ENCODE measurements at places on chromosomes 11 and 22.
A peak's percentile ranks its signal among the peaks of the same experiment; 100 is the strongest.

DNA sequence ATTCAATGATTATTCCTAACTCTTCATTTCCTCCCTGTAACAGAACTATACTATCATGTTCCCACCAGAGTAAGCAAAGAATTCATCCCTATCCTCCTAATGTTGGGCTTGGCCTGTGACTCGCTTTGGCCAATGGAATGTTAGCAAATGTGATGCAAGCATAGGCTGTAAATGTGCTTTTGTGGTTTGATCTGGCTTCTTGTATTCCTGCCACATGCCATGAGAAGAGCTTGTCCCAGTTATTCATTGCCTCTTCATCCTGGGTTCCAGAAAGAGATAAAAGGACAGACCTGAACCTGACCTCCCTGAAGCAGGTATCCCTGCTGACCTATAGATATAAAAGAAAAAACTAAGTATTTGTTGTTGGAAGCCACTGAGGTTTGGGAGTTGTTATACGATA, 51.0 kb downstream of the SYTL2 start:
- DNase-seq, result no peak

DNA sequence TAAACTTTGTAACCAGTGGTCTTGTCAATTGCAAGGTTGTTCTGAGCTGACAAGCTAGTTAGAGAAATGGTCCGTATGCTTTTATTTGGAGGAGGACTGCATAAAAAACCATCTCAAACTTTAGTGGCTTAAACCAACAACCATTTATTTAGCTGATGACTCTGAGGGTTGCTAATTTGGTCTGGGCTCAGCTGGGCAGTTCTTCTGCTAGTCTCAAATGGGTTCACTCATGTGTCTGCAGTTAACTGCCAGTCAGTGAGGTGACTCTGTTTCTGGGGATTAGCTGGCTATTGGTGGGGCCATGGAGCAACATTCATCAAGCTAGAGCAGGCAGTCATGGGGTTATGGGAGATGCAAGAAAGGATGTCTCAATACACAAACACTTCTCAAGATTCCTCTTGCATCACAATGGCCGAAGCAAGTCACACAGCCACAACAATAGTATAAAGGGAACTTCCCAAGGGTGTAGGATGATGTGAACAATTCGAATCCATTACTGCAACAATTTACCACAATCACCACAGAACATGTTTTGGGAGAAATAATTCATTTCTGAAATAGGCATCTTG, 521.9 kb downstream of the INSC start:
- DNase-seq, result no peak

- DNase-seq, result peak; percentile 55
These were observed 27.5 kb upstream of the CRYBB3 start for GRCh38 chr22:25172153-25172552.

GRCh38 chr22:50078761-50079160, 6.5 kb downstream of the MLC1 start:
- no peak for DNase-seq

DNA sequence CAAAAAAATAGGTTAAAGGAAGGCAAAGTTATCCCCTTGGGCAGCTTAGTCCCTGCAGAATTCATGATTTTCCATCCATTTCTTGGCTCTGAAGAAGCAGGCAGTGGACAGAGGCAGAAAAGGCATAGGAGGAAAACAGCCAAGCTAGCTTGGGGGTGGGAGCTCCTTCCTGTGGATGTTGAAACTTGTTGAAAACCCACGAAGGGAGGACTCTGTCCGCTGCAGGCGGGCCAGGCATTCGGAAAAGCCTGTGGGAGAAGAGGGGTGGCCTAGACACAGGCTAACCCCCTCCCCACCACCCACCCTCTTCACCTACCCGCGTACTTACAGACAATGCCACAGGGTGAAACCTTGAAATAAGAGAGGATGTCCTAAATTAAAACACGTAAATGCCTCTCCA, 72.1 kb downstream of the C22orf31 start:
- no peak for DNase-seq

GRCh38 chr11:13308704-13309103, 31.1 kb downstream of the BMAL1 start:
- DNase-seq, result no peak

DNA sequence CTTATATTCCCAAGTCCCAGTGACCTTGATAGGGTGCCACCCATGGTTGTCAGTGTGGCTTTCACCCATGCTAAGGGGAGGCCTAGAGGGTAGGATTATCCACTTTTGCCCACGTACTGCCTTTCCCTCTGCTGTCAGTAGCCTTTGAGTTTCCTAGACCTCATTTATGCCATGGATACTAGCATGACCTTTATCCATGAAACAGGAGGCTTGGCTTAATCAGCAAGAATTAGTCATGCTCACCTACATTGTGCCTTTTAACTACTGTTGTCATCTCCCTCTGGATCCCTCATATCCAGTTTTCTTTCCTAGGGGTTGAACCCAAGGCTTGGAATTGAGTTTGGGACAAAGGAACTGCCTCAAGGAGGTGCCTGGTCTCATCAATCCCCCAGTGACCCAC, 716.7 kb downstream of the NTM start:
- no peak for DNase-seq

DNA sequence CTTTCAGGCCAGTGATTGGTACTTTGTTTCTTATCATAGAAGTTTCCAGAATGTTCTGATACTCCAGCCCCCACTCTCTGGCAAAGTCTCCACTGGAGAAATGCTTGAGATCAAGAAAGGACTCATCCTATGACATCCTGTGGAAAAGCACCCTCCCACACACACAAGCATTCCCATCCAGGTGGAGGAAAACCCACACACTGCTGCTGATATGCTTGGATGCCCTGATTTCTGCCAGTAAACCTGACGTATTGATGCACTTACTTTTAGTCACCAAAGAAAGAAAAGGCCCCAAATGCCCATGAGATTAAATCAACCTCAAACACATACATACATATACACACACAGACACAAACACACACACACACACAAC, 9.2 kb upstream of the SLC5A12 start:
- DNase-seq, result no peak

- DNase-seq, result no peak
These were observed 14.6 kb upstream of the VWCE start for GRCh38 chr11:61309739-61310138.

GRCh38 chr11:32817852-32818183, 11.9 kb upstream of the PRRG4 start:
- DNase-seq, result no peak

DNA sequence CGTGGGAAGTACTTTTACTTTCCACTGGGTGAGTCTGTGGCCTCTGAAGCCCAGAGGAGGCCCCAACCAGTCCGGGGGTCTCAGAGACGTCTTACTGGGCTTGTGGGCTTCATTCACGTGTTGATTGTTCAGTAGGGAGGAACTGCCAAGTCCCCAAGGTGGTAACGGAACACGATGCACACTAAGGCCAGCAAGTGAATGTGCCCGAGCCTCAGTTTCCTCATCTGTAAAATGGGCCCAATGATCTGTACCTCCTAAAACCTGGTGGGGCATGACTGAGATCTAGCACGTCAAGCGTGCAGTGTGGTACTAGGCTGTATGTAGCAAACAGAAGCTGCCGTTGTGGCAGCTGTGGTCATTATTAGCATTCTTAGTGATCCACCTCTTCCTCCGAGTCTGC, 499.1 kb downstream of the MN1 start:
- no peak for DNase-seq

DNA sequence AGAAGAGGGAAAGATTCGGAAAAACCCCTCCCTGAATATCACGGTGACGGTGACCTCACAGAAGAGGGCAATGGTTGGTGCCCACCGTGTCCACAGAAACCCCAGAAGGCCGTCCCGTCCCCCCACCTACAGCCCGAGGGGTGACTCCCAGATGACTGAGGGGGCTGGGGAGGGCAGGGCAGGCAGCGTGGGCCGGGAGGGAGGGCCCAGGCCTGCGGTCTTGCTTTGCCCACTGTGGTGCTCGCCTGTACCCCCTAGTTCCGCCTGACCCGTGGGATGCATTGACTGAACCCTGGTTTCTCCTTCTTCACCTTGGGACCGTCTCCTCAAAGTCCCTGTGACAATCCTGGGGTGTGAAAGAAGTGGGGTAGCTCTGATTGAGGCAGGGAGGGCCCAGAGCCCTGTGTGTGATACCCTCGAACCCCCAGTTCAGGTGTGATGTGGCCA, 526.7 kb downstream of the BRD1 start:
- no peak for DNase-seq

- DNase-seq, result no peak
These were observed 35.6 kb downstream of the GAS2 start for GRCh38 chr11:22702031-22702430.

DNA sequence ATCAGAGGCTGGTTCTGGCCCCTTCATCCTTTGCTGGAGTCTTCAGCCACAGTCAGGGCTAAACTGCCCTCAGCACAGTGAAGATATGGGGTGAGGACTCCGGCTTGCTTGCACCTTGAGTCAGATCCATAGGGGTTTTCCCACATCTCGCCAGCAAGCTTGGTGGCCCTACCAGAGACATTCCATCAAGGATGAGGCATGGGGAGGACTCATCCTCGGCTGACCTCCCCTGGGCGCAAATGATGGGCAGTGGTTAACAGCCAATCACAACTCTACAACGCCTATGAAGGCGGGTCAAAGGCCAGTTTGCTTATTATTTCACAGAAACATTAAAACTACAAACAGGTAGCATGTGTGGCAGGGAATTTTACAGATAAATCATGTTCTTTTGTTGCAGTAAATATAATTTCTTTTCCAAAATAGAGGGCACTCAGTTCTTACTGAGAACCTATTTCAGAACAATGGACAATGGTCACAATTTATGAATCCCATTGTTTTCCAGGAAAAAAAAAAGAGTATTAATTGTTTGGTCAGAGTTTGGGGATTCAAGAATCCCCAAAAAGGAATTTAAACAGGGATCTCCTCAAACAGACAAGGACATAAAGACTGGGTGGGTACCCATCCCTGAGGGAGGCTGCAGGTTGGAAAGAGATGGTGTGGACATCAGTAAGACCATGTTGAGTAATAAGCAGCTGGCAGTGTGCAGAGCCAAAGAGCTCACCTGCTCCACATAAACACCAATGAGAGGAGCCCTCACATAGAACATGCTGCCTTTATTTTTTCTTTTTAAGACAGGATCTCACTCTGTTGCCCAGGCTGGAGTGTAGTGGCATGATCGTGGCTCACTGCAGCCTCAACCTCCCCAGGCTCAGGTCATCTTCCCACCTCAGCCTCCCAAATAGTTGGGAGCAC, 14.8 kb downstream of the PLAAT3 start:
- no peak for DNase-seq

GRCh38 chr22:42651134-42651533, 1.9 kb upstream of the CYB5R3 start:
- no peak for DNase-seq

DNA sequence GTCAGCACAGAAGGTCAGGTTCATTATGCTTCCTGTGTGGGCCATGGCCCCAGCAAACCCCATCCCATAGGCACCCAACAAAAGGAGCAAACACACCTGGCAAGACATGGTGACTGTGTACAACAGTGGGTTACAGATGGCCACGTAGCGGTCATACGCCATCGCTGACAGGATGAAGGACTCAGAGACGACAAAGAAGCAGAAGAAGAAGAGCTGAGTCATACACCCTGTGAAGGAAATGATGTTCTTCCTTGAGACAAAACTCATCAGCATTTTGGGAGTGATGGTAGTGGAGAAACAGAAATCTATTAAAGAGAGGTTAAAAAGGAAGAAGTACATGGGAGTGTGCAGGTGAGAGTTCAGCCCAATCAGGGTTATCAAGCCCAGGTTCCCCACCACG, 309 bp downstream of the OR8B12 start:
- no peak for DNase-seq

Measured in activated naive CD4-positive, alpha-beta T cell treated with anti-CD3 and anti-CD28 coated beads, Interleukin-2, amount 10 ng/mL, durations not matched to agents 7 days and 5 days (primary cell).